Amygdala (tissue), 56 donors: ENCODE measurements at places on chromosomes 12 and 14.
A peak's percentile ranks its signal among the peaks of the same experiment; 100 is the strongest.

DNA sequence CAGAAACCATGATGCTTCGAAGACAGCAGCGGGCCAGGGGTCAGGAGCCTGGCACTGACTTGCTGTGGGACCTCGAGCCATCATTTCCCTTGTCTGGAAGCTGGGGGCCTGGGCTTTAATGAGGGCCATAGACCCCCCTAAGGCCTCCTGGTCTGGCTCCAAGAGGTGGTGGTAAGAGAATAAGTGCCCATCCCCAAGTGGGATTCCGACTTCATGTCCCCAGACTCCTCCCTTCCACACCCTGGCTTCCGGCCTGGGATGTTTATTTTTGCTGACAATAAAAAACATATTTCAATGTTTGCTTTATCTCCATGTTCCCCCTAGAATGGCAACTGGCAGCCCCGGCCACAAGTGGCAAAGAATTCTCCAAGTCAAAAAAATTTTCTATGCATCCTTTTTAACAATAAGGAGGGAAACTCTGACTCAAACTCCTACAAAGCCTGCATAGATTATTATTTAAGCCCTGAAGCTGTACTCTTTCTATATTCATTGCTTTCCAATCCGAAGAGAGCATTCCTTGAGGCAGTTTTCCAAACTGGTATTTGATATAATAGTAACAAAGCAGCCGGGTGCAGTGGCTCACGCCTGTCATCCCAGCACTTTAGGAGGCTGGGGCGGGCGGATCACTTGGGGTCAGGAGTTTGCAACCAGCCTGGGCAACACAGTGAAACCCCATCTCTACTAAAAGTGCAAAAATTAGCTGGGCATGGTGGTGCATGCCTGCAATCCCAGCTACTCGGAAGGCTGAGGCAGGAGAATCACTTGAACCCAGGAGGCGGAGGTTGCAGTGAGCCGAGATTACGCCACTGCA is 84.0 kb downstream of the ITPK1 start:
- no peak for DNase-seq

GRCh38 chr12:130427381-130427887 is 89.7 kb downstream of the PIWIL1 start:
- no peak for DNase-seq

DNA sequence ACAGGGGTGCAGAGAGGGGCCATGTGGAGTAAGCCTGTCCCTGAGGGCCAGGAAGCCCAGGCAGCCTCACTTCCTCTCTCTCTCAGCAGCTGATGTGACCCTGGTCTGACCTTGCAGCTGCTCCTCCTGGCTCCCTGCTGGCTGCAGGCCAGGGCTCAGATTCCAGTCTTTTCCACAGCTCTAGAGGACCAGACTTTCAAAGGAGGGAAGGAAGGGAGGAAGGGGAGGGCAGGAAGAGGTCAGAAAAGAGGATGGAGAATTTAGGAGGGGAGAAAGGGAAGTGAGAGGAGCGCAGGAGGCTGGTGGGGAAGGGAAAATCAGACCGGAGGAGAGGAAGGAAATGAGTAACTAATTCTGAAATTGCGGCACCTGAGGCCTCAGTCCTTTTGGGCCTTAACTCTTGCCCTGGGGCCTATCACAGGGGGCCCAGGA is 40.9 kb upstream of the VASH1 start:
- no peak for DNase-seq

DNA sequence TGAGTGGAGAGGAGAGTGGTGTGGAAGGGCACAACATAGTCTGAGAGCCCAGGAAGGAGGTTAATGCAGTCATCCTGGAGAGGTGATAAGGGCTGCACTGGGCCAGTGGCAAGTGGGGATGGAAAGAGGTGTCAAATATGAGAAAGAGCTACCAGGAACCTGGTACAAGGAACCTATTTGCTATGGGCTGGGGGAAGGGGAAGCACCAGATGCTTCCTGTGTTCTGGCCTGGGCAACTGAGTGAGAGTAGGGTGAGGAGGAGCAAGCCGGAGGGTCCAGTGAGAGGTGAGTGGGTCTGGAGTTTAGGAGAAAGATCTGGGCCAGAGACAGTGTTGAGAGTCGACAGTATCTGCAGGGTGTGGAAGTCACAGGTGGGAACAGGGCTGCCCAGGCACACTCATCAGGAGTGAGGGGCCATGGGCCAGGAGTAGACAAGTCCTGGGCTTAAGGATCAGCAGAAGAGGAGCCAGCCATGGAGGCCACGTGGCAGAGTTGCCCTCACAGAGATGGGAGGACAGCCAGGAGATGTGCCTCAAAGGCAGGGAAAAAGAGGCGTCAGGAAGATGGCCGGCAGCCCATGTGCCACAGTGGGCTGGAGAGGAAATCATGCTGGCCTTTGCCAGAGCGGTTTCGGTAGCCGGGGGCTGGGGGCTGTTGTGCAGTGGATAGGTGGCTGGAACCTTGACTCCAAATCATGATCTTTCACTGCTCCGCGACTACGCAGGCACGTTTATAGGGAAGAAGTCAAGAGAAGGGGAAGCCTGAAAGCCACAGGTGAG is 2.9 kb upstream of the AQP6 start:
- DNase-seq, result no peak

- no peak for DNase-seq
These were observed 1.1 kb downstream of the CCDC197 start for GRCh38 chr14:93997916-93998870.

- DNase-seq, result no peak
These were observed 16.4 kb downstream of the BBOF1 start for GRCh38 chr14:74035556-74035955.

GRCh38 chr12:31821484-31821883 is 92.7 kb upstream of the AMN1 start:
- no peak for DNase-seq

DNA sequence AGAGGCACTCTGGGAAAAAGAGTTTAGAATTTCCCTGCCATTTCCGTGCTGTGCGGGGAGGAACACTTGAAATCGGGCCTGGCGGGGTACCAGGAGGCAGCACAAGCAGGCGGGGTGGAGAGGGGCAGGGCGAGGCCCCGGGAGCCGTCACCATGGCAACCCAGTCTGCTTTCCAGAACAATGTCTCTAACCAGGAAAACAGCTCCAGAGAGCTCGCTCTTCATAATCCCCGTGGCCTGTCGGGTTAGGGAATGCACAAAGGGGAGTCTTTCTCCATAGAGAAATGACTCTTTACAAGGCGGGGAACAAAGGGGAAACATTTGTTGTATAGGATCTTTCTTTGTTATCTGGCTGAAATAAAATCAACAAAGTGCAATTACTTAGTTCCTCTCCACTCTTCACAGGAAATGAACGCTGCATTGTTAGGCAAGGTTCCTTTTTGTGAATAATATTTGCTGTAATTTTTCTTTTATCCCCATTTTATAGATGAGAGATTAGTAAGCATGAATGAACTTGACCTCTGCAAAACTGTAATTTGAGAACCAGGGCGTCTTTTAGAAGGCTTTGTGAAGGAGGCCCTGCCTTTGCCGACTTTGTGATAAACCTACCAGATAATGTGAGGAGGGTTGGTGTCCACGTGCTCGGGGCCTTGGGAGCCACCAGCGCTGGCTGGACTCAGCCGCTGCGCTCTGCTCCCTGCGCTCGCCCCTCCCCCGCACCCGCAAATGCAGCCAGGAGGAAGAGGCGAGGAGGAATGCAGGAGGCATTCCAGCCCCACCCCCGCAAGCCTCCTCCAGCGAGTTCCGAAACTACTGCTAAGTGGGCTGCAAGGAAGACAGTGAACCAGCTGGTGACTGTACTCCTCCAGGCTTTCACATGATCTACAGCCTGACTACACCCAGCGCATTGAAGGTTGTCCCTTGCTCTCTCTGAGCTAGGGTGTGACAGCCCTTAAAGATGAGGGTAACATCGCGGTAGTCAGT is 105.2 kb upstream of the ATF7IP start:
- DNase-seq, result peak; percentile 44

DNA sequence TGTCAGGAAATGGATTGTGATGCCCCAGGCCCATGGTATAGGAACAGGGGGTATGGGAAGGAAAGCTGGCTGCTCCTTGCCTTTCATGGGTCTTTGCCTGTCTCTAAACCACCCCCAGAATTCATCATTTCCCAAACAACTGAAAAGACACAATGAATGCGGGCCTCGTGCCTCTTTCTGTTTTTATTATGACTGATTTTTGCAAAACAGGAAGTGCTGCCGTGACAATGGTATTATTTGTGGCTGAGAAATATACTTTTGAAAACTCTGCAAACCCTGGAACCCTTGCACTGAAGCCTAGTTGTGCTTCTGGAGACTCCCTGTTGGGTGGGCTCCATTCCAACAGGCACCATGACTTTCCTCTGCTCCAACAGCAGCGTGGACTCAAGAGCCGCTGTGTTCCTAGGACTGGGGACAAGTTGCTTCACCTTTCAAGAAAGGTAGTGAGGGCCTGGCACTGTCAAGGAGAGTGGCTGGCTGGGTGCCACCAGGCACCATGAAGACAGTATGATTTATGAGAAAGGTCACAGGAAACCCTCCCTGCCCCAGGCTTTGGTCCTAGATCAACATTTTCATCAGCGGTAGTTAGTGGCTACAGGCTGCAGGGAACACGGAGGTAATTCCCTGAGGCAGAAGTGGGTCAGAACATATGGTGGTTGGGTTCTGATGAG is 4.8 kb upstream of the DGLUCY start:
- no peak for DNase-seq

DNA sequence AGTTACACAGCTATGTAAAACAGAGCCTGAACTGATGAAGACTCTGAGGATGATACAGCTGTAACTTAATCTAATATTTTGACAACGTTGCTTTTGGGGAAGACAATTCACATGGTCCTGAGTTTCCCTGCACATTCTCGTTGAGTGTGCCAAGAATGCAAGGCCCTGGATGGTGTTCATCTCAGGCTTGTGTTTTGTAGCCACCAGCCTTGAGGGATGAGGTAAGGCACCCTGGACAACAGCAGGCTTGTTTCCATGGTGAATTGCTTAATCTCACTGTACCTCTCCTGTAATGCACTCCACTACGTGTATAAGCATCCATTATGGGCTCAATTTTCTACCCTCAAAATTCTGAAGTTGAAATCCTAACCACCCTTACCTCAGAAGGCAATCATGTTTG is 2.1 kb downstream of the CATSPERB start:
- DNase-seq, result no peak

DNA sequence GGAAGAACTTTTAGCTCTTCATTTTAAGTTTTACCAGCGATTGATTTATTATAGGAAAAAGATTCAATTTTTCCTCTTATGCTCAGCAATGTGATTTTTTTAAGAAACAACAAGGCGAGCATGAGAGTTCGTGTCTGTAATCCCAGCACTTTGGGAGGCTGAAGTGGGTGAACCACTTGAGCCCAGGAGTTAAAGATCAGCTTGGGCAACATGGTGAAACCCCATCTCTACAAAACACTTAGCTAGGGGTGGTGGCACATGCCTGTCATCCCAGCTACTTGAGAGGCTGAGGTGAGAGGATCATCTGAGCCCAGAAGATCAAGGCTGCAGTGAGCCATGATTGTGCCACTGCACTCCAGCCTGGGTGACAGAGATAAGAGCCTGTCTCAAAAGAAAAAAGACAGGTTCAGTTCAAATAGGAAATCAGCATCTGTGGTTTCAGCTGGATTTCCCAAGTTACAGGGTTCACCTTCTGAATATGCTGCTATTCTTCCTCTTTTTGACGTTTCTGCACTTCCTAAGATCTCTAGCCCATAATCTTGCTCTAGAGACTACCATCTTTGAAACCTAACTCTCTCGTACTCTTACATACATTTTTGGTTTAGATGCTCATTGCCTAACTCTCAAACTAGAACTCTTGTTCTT is 274.7 kb downstream of the SEC23A start:
- no peak for DNase-seq
